Stimulated activated CD4-positive, alpha-beta T cell treated with anti-CD3 and anti-CD28 coated beads, TNF-alpha, amount 100 ng/mL, for 24 hours (primary cell): ENCODE measurements at places on chromosomes 6 and 20.

DNA sequence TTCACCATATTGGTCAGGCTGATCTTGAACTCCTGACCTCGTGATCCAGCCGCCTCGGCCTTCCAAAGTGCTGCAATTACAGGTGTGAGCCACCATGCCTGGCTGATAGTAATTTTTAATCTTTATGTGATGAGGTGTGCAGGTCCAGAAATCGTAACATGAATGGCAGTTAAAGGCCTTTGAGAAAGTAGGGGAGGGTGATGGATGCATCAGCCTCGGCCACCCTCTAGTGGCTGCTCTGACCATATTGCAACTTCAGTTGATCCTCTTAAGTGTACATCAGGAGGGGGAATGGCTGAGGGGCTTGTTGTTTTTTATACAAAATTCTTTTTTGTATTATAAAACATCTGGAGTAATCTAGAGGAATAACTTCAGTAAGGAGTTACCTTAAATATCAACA is 193.0 kb downstream of the ZFAND3 start:
- no peak for DNase-seq

DNA sequence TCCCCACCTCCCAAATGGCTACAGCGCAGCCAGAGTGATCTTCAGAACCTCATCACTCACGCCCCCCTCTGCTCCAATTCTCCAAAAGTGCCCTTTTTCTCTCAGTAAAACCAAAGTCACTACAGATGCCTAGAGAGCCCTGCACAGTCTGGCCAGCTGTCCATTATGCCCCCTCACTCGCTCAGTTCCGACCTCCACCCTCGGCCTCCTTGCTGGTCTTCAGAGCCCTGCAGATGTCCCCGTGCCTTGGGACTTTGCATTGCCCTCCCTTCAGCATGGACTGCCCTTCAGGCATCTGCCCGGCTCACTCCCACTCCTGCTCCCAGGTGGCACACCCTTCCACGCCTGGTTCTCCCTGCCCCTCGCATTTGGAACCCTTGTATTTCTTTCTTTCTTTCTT is 1.1 kb upstream of the RAET1E start:
- DNase-seq: no peak

- DNase-seq: no peak
Measured at GRCh38 chr6:73156793-73157767, 68.2 kb downstream of the KHDC1L start.

GRCh38 chr20:14553774-14554534 is 216.5 kb upstream of the FLRT3 start:
- DNase-seq: no peak

DNA sequence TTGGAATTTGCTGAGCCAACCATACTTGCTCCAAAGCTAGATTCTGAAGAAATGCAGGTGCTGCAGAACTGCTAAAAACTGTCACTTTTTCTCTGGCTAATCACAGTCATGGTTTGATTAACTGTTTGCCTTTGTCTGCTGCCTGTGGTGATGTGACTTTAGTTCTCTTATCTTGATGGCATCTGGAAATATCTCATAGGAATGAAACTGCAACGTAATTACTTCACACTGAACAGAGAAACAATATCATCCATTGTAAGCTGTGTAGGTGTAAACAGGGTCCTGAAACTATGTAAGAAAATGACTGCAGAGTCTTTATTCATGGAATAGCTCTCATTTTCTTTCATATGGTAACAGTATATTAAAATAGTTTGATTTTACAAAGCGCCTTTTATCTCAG is 721.9 kb upstream of the HS3ST5 start:
- DNase-seq: no peak

- DNase-seq: no peak
Measured at GRCh38 chr6:153947808-153948447, 91.1 kb upstream of the OPRM1 start.

DNA sequence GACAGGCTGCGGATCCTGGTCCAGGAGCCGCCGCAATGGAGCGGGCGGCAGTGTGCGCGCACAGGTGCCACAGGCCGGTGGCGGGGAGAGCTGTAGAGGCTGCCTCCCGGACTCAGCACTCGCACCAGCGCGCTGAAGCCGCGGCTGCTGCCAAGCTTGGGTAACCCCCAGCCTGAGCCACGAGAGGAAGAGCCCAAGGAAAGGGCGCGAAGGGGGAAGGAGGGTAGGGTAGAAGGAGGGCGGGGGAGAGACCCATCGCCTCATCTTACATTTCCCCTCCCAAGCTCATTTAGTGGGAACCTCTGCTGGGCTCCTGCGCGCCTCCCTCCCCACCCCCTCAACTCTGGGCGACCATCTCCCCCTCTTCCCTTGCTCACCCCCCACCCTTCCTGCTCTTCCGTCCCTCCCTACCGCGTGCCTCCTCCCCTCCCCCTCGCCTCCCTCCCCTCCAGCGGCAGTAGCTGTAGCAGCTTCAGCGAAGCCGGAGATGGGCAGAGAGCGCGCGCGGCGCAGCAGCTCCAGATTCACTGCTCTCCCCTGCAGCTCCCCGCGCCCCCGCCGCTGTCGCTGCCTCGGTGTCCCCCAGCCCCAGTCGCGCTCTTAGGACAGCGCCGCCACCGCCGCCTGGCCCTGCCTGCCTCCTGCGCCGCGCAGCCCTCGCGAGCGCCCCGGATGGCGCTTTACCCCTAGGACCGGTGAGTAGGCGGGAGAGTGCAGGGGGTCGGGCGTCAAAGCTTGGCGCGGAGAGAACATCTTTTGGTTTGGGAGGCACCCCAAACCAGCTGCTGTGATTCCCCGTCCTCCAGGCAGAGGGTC is at the start of gene FUT9:
FUT9 (plus strand) TSS at position 457 of the 816 bp plus-strand sequence. CDS start 187,182 bp downstream, outside the sequence.
- DNase-seq: no peak

GRCh38 chr6:32906539-32906938 is 34.3 kb downstream of the HLA-DMB start:
- DNase-seq: no peak

DNA sequence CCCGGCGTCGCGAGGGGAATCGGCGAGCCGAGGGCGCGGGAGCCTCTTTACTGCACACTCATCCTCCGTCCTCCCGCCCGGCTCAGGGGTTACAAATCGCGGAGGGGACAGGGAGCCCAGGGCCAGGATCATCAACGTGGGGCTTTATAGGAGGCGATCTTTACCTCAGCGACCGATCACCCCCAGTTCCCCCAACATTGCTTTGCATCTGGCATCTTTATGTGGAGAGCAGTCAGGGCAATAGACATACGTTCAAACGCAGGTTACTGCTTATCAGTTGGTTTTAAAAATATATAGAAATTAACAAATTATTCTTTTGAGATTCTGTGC is 634 bp downstream of the HSF2 start:
- no peak for DNase-seq

GRCh38 chr6:47133230-47134000 is 91.3 kb upstream of the ADGRF1 start:
- DNase-seq: no peak

DNA sequence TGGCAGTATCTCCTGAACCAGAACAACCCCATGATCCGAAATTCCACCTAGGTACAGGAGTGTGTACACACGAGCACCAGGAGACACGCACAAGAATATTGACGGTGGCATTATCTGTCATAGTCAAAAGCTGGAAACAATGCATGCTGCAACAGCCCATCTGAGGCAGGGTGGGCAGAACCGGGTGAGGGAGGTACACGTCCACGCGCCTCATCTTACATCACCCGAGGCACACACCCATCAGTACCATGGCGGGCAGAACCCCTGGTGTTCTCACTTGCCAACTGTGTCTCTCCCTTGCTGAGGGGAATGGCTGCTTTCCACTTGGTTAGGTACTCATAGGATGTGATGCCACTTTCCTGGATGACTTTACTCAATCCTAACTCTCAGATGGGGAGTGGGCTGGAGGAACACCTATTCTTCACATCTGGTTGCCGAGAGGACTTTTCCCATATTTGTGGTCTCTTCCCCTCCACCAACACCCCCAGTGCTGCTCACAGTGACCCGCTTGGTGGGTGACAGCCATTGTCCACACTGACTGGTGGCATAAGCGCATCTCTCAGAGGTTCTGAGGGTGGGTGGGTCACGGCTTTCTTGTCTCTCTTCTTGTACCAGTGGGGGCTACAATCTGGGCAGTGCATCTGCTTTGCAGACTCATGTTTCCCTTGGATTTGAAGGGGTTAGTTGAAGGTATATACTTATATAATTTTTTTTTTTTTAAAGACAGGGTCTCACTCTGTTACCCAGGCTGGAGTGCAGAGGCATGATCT is 13.5 kb downstream of the PPP1R3G start:
- DNase-seq: no peak

- DNase-seq: no peak
Measured at GRCh38 chr20:18808712-18809111, 4.9 kb upstream of the SCP2D1 start.

GRCh38 chr6:42239736-42240375 is 22.2 kb upstream of the MRPS10 start:
- no peak for DNase-seq

- DNase-seq: no peak
Measured at GRCh38 chr6:80674669-80675068, 568.2 kb downstream of the BCKDHB start.

DNA sequence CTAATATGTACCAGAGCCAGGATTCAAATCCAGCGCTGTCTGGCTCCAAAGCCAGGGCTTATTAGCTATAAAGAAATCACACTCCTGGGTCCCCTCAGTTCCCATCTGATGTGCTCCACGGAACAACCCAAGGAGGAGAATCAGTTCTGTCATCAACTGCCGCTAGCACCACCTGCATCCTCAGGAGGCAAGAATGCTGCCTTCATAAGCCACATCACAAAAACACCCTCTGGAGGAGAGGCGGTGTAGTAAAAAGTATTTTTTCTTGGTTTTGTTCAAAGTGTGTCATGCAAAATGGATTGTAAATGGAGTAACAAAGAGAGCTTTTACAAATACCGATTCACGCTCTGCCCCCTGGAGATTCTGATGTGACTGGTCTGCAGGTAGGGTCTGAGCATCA is 57.1 kb downstream of the TNFRSF21 start:
- no peak for DNase-seq

- no peak for DNase-seq
Measured at GRCh38 chr6:166619912-166620311, 7.1 kb downstream of the RPS6KA2 start.

DNA sequence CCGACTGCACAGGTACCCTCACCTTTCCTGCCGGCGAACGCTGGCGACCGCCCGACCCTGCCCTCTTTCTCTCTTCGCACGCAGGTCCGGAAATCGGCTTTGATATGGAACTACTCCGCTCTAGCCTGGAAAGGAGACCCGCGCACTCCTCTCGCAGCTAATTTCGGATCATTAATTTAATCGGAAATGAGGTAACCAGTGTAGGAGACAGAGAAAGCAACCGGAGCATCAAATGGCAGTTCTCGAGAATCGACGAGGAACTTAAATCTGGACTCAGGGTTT is 949 bp upstream of the ATXN1 start:
- no peak for DNase-seq

GRCh38 chr20:46652699-46653098 is 1.4 kb upstream of the SLC13A3 start:
- no peak for DNase-seq

- no peak for DNase-seq
Measured at GRCh38 chr6:159149641-159150040, 19.6 kb upstream of the FNDC1 start.

DNA sequence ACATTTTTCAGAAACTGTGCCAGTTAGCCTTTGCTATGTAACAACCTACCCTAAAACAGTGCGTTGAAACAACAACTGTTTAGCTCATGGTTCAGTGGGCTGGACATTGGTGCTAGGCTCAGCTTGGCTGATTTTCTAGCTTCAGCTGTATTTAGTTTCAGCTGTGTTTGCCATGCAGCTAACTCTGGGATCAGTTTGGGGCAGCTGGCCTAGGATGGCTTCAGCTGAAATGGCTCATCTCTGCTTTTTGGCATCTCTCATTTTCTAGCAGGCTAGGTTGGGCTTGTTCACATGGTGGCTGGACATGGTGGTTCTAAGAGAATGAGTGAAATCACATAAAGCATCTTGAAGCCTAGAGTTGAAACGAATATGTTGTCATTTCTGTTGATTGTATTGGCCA is 464.2 kb downstream of the QKI start:
- no peak for DNase-seq

GRCh38 chr6:90264561-90264960 is 32.1 kb downstream of the BACH2 start:
- no peak for DNase-seq

GRCh38 chr20:39855799-39856198 is 833.2 kb downstream of the MAFB start:
- DNase-seq: no peak

DNA sequence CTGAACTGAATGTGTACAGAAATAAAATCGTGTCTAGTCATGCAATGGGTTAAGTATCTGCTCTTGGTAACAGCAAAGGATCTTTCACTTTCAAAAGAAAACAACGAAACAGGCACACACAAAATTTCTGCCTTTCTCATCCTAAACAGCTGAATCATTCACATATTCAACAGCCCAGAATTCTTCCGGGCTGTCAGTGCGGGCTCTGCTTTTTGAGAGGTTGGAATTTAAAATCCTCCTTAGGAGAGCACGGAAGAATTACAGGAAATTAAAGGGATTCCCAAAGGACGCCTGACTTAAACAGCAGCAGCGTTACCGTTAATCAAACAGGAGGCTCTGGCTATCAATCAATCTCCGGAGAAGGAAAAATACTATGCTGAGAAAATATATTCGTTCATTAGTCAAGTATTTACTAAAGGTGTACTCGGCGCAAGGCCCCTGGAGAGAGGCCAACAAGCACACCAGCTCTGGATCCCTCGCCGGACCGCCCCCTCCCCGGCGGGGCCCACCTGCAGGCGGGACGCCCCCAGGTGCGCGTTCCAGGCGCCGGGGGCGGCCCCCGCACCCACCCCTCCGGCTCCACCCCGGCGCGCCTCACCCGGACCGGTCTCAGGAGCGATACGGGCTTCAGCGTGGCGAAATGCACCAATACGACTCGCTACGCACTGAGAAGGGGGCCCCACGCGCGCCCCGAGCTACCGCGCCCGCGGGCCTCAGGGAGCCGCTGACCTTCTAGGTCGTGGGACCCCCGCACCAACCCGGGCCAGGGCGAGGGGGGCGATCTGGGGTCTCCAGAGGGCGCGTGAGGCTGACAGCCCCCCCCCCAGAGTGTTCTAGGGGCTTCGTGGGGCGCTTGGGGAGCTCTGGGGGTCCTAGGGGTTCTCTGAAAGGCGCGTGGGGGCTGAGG is 1.0 kb downstream of the NAPB start:
- DNase-seq: peak; percentile 50

DNA sequence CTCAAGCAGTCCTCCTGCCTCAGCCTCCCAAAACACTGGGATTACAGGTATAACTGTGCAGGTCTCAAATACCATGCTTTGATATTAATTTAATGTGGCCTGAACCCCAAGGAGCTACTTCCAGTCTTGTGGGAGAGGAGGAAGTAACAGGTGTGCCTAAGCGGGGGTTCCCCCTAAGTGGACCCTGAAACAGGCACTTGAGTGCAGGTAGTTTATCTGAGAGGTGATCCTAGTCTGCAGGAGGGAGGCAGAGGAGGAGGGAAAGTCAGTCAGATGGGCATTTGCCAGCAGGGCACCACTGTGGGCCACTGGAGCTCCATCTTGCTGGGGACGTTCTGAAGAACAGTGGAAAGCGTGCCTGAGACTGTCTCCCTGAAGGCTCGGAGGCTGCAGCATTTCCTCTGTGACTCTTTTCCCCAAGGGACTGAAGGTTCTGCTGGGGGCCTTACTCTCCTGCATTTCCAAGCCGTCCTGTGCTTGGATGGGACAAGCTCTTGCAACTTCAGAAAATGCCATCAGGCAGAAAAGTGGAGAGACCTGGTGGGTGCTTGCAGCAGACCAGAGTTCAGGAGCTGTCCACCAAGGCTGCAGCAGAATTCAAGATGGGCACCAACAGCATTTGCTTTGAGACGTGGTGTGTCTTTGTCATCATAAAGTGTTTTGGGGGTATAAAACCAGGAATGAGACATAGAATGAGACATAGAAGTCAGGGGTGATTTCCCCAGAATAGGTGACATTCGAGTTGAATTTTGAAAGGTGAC is 4.6 kb upstream of the DLGAP4 start:
- DNase-seq: no peak
